ENCODE measurements at places on chromosomes 12 and 14. TPM values are rescaled to one million over a fixed set of nuclear protein-coding genes. Genes with fewer than 3 reads are reported as not detected.
A peak's percentile ranks its signal among the peaks of the same experiment; 100 is the strongest.

The MYO1H gene
- total RNA-seq: not detected

The SERPINA5 gene
- total RNA-seq: 3.7 TPM

- no peak overlapping the region for H3K27ac ChIP-seq
- H3K27me3 ChIP-seq: no peaks in the 10 kb centered on the region
- H3K4me3 ChIP-seq: no peak overlapping the region
- no peak for DNase-seq
- no peaks in the 10 kb centered on the region for H3K36me3 ChIP-seq
Measured at GRCh38 chr12:30385706-30386105, 310.0 kb downstream of the IPO8 start.

DNA sequence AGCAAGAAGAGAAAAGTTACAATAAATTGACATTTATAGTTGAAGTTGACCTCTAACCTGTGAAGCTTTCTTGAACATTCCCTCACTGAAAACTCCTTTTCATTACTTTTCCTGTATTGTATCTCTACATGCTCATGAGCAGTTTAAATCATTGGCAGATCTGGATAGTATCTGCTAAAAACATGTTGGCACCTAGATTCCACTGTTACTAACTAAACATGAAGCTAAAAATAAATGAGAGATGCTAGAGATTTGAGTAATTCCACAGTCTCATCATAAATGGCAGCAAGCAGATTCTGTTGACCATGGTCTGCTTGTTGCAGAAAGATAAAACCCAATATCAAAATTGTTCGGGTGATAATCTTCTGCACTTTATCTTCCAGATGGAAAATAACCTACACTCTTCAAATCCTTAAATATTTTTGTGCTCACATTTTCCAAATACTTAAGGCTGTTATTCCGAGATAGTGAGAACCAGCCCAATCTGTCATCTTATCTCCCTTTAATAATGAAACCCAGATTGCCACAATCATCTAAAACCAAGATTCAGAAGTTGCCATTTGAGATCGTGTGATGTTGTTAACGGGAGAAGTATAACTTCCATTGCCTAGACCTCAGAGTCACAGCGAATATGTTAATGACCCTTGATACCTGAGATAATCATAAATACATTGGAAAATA lies 171.0 kb upstream of the DAAM1 start:
- H3K27me3 ChIP-seq: no peaks in the 10 kb centered on the region
- no peak overlapping the region for H3K4me3 ChIP-seq

DNA sequence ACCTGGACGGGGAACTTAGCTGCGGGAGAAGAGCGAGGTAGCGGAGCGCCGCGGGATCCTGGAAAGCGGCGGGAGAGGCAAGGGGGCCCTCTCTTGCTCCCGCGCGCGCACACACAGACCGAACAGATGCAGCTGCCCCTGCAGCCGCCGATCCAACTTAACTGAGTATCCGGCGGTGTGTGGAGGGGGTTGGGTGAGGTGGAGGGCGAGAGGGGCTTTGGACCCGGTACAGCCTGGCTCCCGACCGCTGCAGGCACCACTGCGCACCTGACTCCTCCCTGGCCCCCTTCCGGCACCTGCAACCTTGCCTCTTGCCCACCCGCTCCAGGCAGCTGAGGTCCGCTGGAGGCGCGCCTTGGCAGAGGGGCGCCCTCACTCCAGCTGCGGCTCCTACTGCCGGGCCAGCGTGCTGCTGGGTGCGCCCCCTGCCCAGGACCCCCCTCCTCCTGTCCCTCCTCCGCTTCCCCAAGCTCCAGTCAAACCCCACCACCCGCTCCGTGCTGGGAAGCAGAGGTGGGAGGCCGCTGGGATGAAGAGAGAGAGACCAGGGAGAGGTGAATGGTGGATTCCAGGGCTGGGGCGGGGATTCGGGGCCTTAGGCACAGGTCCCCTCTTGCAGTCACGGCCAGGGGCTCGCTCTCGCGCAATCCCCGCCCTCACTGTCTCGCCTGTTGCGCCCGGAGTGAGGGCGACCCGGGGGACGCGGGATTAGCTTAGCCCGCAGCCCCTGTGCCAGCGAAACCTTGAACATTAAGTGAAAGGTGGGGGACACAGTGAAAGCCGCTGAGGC lies 2.6 kb downstream of the DIO3 start:
- H3K4me1 ChIP-seq: peaks cover 25% of the 10 kb centered on the region
- H3K4me3 ChIP-seq: peak overlapping the region; percentile 51
- no peak overlapping the region for H3K27ac ChIP-seq
- H3K27me3 ChIP-seq: peaks cover 7% of the 10 kb centered on the region
- DNase-seq: no peak
- H3K36me3 ChIP-seq: no peaks in the 10 kb centered on the region

- no peaks in the 10 kb centered on the region for H3K4me1 ChIP-seq
- no peak for DNase-seq
- no peaks in the 10 kb centered on the region for H3K27me3 ChIP-seq
- H3K4me3 ChIP-seq: no peak overlapping the region
- no peak overlapping the region for H3K27ac ChIP-seq
Measured at GRCh38 chr12:8057839-8058238, 8.3 kb downstream of the C3AR1 start.

The CFAP54 gene
- 1.7 TPM for total RNA-seq

The IAPP gene
- total RNA-seq: not detected

GRCh38 chr12:42070036-42070435 lies 74.6 kb downstream of the GXYLT1 start:
- H3K4me3 ChIP-seq: no peak overlapping the region
- no peaks in the 10 kb centered on the region for H3K36me3 ChIP-seq
- DNase-seq: no peak
- no peaks in the 10 kb centered on the region for H3K27me3 ChIP-seq

- no peak overlapping the region for H3K27ac ChIP-seq
- H3K27me3 ChIP-seq: no peaks in the 10 kb centered on the region
- H3K36me3 ChIP-seq: no peaks in the 10 kb centered on the region
- no peak overlapping the region for H3K4me3 ChIP-seq
Measured at GRCh38 chr12:104840262-104840661, 117.8 kb downstream of the SLC41A2 start.

The PDZRN4 gene
- 24.8 TPM for total RNA-seq

- H3K4me1 ChIP-seq: peaks cover 84% of the 10 kb centered on the region
- DNase-seq: no peak
- H3K27me3 ChIP-seq: no peaks in the 10 kb centered on the region
- H3K27ac ChIP-seq: peak overlapping the region; percentile 31
- no peaks in the 10 kb centered on the region for H3K36me3 ChIP-seq
- H3K4me3 ChIP-seq: no peak overlapping the region
Measured at GRCh38 chr14:74616507-74616906, 4.5 kb upstream of the LTBP2 start.

- H3K27me3 ChIP-seq: no peaks in the 10 kb centered on the region
- H3K36me3 ChIP-seq: no peaks in the 10 kb centered on the region
- H3K27ac ChIP-seq: no peak overlapping the region
- H3K4me1 ChIP-seq: peaks cover 11% of the 10 kb centered on the region
Measured at GRCh38 chr14:30875788-30876053, 1.4 kb downstream of the COCH start.

DNA sequence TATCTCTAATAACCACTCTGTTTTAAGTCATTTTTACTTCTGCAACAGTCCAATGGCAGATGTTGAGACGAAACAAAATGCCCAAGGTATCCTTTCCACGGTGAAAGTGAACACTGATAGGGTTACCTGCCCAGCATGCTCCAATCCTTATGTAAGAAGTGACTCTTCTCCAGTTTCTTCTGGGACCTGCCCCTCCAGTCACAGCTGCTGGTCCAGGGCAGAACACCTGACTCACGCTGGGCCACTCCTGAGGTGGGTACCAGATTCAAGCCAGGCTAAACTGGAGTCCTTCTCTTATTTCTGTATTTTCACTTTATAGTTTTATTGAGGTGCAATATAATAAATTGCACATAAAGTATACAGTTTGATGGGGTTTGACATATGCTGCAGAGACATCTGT lies 16.7 kb downstream of the NT5DC3 start:
- no peaks in the 10 kb centered on the region for H3K27me3 ChIP-seq
- no peaks in the 10 kb centered on the region for H3K36me3 ChIP-seq
- no peak for DNase-seq
- H3K4me1 ChIP-seq: peaks cover 36% of the 10 kb centered on the region
- H3K4me3 ChIP-seq: no peak overlapping the region
